ENCODE measurements at places on chromosomes 4 and X. TPM values are rescaled to one million over a fixed set of nuclear protein-coding genes. Genes with fewer than 3 reads are reported as not detected.

Gene NAA11
- total RNA-seq = not detected

DNA sequence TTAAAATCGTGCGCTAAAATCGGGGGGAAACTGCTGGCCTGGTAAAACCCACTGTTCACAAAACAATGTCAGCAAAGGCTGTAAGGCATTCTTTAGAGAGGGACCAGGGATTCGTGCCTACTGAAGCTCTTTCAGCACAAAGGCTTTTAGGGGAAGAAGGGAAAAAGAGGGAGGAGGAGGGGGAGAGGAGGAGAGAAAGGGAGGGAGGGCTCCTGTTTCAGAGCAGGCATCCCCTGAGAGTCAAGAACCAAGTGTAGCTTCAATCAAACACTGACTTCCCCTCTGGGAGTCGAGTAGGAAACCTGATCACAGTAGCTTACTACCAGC, 9.5 kb downstream of the BCOR start:
- DNase-seq = no peak

- DNase-seq = no peak
Measured at GRCh38 chr4:140595065-140595464, 26.3 kb upstream of the UCP1 start.

Gene NUP62CL
- 0.74 TPM for total RNA-seq

GRCh38 chr4:2954358-2955185, 8.6 kb downstream of the NOP14 start:
- DNase-seq = peak; percentile 51

GRCh38 chr4:42781315-42781714, 111.2 kb upstream of the GRXCR1 start:
- no peak for DNase-seq

DNA sequence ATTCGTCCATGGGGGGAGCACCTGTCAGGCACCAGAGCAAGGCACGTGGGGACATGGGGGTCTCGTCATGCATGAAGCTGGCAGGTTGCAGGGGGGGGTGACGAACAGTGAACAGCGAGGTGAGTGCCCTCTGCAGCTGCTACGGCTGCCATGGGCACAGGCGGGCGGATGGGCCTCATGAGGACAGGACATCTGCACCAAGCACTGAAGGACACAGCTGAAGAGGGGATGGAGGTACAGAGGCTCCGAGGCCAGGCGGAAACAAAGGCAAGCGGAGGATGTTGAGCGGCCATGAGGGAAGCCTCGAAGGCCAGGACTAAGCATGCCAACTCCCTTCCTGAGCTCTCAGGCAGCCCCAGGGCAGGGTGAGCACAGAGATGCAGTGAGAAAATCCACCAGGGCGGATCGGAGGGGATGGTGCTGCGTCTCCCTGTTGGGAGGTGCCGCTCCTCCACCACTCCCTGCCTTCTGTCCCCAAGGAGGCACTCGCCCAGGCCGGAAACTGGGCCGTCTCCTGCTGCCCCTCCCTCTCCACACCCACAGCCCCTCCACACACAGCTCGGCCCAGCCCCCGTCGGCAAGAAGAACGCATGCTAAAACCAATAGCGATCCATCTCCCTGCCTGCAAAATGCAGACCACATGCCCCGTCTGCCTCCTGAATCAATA, 24.6 kb downstream of the ABLIM2 start:
- DNase-seq = no peak

Gene FANCB
- total RNA-seq = 1.5 TPM

GRCh38 chr4:167234316-167234881, at the start of gene SPOCK3:
Gene SPOCK3, minus strand, starts transcription at chr4:167234494.
- no peak for DNase-seq

DNA sequence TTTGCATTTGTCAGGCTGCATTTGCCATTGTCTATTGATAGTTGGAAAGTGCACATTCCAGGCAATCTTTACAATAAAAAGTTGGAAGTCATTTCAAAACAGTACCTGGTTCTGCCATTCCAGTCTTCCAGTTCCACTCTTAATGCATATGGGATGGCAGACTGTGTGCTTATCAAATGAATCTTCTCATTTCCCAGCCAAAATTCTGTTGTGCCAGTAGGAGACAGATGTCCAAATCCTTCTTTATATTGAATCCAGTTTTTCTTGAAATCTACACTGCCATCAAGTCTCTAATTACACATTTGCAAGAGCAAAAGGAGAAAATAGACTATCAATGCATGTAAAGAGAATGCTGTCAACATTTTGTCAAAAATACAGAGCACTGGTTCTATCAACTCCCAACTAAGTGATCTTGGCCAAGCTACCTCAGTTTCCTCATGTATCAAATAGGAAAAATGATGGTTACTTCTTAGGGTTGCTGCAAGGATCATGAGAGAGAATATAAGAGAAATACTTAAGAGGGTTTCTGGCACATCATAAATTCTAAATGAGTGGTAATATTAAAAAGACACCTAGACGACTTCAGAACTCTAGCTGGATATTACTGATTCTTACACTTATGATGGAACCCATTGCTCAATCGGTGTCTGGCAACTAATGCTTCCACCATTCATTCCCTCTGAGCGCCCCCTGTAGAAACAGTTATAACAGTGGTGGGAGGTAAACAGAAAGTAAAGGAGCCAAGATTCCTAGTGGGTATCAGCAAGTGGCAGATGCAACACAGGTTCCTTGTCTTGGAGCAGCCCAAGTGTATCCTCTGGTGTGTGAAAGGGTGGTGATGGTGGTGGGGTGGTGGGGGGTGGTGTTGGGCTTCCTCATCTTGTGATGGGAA, 3.8 kb downstream of the FGG start:
- DNase-seq = no peak

GRCh38 chrX:111561851-111562250, 50.4 kb downstream of the SERTM2 start:
- DNase-seq = no peak

DNA sequence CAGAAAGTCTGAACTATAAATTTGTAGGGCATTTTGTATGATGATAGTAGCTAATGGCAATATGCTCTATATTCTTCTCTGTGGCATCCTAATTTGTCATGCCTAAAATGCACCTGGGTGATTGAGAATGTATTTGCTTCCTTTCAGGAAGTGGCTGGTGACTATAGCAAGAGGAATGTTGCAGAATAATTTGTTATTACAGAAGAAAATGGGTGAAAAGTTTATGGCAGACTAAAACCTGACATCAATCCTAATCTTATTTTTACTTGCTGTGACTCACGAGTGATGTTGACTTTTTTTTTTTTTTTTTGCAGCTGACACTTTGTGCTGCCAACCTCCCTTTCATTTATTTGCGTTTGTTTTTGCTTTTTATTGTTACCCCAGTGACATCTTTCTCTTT, 141.1 kb downstream of the MSL3 start:
- no peak for DNase-seq

GRCh38 chrX:2410279-2411020, 90.3 kb downstream of the DHRSX start:
- no peak for DNase-seq

Gene HSPA4L
- total RNA-seq = not detected

Gene MAGEE2
- total RNA-seq = not detected

Gene DCAF8L2
- total RNA-seq = not detected

Gene PRDM8
- total RNA-seq = 4.2 TPM

DNA sequence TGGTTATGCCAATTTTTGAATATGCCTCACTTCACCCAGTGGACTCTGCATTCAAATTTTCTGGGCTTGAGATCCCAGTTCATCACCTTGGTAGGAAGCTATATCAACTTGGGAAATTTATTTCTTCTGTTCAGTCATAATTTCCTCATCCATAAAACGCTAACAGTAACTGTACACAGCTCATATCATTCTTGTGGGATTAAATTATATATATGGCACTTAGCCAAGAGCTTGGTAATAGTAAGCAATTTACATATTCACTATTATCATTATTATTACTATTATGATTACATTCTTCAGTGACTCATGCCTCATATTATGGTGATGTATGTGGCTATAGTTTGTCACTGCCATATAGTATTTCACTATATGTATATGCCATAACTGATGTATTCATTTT, 177.6 kb downstream of the CPE start:
- no peak for DNase-seq

Gene PAGE5
- total RNA-seq = not detected

Gene ADAMTS3
- not detected for total RNA-seq

DNA sequence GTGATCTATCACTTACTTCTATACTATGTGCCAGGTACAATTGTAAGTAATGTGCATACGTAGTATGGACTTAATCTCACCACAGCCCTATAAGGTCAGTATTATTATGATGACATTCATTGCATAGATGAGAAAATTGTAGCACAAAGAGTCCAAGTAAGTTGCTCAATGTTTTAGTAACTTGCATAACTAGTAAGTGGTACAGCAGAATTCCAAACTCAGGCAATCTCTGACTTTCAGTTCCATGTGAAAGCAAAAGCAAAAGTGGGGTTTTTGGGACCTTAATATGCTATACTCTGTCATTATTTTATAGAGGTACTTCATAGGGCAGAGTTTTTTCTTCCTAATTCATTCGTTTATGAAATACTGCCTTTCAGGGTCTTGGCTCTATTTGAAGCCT, 188.8 kb upstream of the VEGFC start:
- no peak for DNase-seq

DNA sequence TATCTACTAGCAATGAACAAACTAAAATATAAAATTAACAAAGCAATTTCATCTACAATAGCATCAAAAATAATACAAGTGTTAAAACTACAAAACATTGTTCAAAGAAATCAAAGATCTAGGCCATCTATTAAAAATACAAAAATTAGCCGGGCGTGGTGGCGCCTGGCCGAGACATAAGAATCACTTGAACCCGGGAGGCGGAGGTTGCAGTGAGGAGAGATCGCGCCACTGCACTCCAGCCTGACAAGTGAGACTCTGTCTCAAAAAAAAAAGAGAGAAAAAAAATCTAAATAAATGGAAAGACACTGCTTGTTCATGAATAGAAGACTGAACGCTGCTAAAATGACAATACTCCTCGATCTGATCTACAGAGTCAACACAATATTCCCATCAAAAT, 139.2 kb downstream of the RBM47 start:
- no peak for DNase-seq

DNA sequence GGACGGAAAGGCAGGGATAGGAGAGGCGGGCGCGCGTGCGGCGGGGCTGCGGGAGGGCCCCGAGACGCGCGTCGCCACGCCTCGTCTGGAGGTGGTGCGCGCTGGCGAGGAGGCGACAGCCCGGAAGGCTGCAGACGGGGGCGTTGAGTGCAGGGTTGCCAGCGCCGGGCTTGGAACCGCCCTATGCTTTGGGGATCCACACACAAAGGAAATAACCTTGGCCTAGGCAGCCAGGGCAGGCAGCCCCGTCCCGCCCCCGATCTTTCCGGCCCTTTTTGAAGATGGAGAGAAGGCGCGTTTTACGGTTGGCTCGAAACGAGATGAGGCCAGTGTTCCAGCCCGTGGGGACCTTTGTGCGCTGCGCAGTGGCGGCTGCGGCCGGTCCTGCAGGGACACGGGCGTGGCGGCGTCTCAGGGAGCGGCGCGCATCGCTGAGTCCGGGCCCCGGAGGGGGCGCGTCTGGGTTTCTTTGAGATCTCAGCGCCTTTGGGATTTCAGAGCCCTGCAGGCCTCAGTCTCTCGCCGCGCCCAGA, 50.8 kb upstream of the TRIM2 start:
- DNase-seq = peak; percentile 74

Gene FAM47E
- total RNA-seq = 0.74 TPM

Gene FREM3
- total RNA-seq = not detected

GRCh38 chr4:81120055-81120454, 89.5 kb downstream of the BMP3 start:
- DNase-seq = no peak

Gene SLC34A2
- total RNA-seq = not detected

Gene SLC10A6
- not detected for total RNA-seq

DNA sequence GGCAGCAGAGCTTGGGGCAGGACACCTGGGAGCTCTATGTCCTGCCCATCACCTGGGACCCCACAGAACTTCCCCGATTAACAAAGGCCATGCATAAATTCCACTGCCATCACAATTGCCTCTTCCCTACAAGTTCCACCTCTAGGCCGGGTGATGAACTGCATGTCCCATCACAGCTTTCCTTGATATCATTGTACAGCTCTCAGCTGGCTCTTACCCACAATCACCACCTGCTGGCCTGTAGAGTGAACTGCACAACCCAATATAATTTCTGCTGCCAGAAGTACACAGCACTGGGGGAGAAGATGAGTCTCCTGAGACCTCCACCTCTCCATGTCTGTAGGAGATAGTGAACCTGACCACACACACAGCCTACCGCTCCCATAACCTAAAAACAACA, 285.0 kb upstream of the AADAT start:
- no peak for DNase-seq

Gene HSFX4
- total RNA-seq = not detected

- DNase-seq = no peak
Measured at GRCh38 chr4:138158746-138159297, 83.3 kb downstream of the SLC7A11 start.

Gene THOC2
- 62.8 TPM for total RNA-seq

DNA sequence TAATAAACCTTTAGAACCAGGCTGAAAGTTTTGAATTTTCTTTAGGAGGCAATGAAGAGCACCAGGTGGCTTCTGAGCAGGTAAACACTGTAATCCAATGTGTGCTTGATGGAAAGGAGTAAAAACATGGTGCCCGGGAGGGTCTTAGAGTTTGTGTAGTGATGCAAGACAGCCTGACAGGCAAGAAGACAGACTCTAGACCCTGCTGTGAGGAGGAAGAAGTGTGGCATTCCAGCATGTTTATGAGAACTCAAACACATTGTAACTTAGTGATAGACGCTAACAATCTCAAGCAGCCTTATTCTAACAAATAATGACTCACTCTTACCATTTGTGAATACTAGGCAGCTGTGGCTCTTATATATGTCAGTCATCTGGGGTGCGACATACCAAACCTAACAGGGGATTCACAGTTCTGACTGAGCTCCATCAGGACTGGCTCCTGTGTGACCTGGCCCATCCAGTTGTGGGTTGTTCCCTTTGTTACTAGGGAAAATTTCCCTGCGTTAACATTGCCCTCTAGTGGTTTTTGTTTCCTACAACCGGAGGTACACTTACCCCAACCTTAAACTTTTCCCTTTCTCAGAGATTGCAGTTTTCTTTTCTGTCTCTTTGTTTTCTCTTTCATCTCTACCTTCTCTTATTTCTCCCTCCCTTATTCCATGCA, 53.8 kb downstream of the VSIG4 start:
- peak; percentile 14 for DNase-seq

DNA sequence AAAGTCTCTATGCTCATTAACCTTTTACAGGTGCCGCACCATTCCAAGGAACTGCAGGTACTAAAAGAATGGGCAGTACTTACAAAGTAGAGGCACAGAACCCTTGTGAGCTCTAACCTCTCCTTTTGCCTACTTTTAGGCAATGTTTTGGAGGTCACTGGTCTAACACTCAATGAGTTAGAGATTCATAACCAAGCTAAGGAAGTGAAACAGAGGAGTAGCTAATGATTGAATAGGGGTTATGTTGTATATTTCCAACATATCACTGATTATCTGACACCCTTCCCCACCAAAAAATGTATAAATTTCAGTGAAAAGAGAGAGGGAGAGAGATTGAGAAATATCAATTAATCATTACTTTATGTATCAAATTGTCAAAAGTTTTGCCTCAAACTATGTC, 269.3 kb downstream of the PCDH7 start:
- DNase-seq = no peak

DNA sequence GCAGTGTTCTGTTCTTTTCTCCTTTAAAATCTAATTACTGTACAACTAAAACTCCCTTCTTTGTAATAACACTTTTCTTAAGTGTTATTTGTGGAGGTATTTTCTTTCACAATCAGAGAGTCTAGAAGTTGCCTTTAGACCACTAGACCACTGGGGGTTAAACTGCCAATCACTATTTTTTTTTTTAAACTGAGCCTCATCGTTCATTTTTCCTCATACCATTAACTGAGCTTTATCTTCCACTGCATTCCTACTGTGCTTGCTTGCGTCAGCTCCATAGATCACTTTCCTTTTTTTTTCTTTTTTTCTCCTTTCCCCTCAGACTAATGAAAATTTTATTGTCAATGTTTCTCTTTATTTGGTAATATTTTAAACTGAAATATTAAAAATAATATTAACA, 310.6 kb downstream of the PDHA2 start:
- DNase-seq = no peak

All from CD4-positive, alpha-beta T cell (primary cell).